Activated naive CD8-positive, alpha-beta T cell treated with anti-CD3 and anti-CD28 coated beads, Interleukin-2, amount 50 U/mL, for 16 hours (primary cell): ENCODE measurements at places on chromosomes 1 and 21.

DNA sequence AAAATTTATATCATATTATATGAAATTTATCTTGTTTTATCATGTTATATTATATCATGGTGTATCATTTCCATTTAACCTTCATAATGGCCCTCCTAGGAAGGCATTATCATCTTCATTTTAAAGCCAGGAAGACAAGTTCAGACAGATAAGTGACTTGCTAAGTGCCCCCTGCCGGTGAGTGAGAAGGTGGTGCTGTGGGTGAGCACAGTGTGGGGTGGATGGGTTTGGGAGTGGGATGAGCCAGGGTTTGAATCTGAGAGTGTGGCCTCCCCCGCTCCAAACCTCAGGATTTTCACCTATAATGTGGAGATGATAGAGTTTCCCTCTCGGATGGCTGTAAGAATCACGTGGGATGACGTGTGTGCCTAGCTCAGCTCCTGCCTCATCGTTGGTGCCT, 108.7 kb upstream of the IGSF21 start:
- DNase-seq = no peak

DNA sequence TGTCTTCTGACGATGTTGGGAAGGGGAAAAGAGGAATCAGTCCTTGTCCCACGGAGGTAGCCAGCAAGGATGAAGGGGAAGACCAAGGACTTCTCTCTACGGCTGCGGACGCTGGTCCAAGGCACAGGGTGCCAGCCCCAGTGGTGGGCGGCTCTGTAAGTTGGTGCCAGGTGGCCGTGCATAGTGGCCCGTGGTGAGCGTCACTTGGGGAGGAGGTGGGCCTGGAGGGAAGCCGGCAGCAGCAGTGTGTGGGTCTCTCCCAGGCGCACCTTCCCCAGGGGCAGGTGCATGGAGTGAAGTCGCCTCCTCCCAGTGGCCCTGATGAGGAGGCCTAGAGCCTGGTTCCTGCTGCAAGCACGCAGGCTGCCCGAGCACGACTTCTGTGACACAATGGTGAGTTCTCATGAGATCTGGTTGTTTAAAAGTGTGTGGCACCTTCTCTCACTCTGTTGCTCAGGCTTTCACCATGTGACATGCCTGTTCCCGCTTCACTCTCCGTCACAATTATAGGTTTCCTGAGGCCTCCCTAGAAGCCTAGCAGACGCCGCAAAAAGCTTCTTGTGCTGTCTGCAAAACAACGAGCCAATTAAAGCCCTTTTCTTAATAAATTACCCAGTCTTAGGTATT, 43.6 kb upstream of the TIAM1 start:
- DNase-seq = no peak

- no peak for DNase-seq
Measured at GRCh38 chr1:101907264-101907663, 89.5 kb downstream of the OLFM3 start.

- DNase-seq = no peak
Measured at GRCh38 chr1:97632075-97632474, 288.8 kb downstream of the DPYD start.

DNA sequence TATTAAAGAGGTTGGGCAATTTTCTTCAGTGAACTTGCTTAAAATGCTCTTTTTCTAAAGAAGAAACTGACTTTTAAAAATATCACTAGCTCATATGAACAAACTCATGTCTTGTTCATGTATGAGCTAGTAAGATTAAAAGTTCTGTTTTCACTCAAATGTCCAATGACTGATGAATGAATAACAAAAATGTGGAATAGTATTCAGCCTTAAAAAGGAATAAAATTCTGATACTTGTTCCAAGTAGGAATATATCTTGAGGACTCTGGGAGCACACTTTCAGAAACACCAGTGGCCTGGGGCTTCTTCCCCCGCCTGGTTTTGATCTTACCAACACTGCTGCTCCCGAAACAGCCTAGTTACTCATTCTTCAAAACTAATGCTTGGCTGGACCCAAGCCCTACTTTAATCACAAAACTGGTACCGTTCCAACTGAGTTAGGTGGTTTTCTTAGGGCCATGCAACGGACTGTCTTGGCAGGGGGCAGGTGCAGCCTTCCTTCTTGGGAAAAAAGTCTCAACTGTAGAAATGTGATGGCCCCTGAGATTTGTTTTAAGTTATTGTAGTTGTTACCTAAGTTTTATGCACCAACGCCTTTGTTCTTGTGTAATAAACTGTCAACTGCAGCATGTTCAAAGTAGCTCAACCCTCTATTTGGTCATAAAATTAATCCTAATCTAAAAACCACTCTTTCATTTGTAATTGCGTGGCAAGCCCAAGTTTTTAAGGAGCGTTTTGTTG, 116.0 kb downstream of the ETS2 start:
- DNase-seq = no peak

DNA sequence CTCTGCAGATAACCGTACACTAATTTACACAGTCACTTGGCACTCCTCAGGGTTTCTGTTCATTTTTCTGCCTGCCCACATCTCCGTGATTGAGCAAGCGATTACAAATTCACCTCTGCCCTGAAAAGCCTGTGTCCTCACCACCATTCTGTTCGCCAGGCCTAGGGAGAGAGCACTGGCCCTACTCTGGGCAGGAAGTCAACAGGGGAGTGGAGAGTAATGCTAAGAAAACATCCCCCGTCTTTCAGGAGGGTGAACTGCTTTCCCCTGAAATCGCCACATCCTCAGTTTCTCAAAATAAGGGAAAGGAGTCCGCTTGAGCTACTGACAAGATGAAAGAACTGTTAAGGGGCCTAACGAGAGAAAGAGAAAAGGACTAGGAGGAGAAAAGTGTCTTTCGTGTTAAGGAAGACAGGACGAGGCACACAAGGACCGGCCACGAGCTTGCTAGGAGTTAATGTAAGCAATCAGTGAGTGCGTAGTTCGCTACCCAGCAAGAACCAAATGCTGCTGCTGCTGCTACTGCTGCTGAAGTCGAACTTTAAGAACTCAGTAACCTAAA, 632 bp downstream of the PEX19 start:
- no peak for DNase-seq

GRCh38 chr1:12486401-12487005, 131.5 kb downstream of the DHRS3 start:
- DNase-seq = no peak

- no peak for DNase-seq
Measured at GRCh38 chr1:172390301-172390682, 30.2 kb upstream of the C1orf105 start.

DNA sequence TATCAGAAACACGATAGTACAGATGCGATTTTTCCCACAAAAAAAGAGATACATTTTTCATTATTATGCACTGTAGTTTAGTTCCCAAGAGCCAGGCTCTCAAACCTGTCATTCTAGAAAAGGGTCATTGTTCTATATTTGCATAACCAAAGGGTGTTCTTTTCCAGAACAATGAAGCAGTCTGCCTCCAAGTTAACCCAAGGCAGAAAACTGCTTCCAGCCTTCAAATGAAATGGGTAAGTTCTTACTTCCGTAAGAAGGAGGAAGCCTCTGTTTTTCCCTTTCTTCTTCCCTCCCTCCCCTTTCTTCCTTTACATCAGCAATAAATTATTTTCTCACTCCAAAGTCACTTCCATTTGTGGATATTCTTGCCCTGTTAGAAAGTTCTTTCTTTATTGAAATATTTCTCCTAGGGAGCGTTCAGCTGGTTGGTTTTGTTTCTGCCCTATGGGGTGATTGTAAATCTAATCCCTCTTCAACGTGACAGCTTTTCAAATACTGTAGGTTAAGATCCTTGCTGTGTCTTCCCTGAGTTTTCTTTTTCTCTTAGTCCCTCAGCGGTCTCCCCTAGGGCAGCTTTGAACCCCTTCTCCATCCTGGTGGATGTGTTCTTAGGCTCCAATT, 77.3 kb upstream of the PTGFRN start:
- DNase-seq = no peak

- DNase-seq = no peak
Measured at GRCh38 chr21:43983860-43984420, 28.2 kb upstream of the TRAPPC10 start.

GRCh38 chr1:240663169-240663879, 51.4 kb upstream of the GREM2 start:
- DNase-seq = no peak

- no peak for DNase-seq
Measured at GRCh38 chr1:23960291-23961020, 828 bp downstream of the PNRC2 start.

DNA sequence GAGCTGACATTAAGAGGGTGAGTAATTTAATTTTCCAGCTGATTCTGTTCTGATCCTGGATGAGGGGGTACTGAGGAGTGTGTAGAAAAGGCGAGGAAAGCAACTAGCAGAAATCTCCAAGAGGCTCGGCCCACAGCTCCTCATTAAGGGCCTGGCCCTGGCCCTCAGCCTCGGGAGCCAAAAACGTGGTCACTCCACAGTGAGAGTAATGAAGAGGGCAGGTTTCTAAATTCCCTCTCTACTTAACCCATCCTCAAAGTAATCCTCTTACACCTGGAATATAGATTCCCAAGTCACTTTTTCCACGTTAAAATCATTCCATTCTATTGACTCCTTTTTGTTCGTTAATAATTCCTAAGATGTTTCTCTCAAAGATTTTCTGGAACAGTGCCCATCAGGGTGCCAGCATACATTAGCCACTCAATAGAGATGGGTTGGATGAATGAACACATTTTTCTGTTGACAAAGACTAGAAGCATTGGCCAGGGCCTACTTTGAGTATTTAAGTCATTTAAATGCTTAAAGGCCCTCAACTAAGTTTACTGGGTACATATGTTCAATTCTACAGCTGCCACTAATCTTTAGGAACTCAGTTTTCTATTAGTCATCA, 1.1 kb upstream of the COL11A1 start:
- no peak for DNase-seq

- DNase-seq = no peak
Measured at GRCh38 chr21:42550817-42551216, 37.2 kb downstream of the SLC37A1 start.

DNA sequence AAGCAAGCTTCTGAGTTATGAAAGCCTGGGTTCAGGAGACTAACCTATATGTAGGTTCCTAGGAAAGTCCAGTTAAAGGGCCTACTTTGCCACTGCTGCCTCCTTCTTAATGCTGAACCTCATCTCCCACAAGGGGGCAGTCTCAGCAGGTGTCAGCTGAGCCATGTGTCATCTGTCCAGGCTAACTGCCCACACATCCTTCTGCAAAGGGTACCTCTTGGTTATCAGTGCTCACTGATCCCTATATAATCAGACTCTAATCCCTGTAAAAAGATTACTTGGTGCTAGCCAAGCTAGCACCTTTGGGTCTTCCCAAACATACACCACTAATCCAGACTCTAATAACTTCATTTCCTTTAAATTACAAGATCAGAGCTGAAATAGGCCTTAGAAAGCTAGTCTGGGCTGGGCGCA, 9.0 kb downstream of the PRDX1 start:
- DNase-seq = no peak

- DNase-seq = no peak
Measured at GRCh38 chr1:246579818-246580217, 13.6 kb downstream of the CNST start.

DNA sequence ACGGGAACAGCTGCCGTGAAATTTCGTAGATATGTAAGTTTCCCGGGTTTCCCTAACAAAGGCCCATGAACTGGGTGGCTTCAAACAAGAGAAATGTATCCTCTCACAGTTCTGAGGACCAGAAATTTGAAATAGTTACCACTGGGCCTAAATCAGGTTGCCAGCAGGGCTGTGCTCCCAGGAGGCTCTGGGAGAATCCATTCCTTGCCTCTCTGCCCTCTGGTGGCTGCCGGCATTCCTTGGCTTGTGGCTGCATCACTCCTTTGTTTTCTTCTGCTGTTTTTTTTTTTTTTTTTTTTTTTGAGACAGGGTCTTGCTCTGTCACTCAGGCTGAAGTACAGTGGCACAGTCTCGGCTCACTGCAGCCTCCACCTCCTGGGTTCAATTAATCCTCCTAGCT, 23.7 kb downstream of the UMODL1 start:
- no peak for DNase-seq

- peak; percentile 91 for DNase-seq
Measured at GRCh38 chr1:179882253-179883039, at the start of gene TOR1AIP1. Gene TOR1AIP1 (plus strand): TSS chr1:179882285. CDS start chr1:179882503, 218 bp downstream.

DNA sequence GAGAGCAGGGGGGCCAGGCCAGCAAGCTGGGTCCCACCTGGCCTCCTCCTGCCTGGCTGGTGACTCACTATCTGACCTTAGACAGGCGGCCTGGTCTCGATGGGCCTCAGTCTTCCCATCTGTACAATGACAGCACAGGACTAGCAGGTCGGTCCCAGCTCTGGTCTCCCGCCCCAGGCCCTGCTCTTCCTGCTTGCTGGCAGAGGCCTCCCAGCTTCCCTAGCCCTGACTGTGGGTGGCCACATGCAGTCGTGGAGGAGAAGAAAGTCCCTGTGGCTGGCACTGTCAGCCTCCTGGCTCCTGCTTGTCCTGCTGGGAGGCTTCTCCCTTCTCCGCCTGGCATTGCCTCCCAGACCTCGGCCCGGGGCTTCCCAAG, 817 bp downstream of the EXTL1 start:
- DNase-seq = no peak

DNA sequence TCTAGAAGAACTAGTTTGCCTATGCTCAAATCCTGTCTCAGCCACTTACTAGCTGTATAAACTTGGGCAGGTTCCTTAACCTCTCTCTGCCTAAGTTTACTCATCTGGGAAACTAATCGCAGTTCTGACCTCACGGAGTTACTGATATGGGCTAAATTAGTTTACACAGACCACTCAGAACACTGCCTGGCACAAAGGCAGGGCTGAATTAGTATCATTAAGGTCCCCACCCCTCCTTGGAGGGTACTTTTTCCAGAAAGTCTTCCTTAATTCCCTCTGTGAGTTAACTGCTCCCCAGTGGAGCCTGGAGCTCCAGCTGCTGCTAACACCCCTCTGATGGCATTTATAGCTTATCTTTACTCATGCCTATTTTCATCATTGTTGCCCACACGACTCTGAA, 40.3 kb downstream of the SSBP3 start:
- no peak for DNase-seq

- no peak for DNase-seq
Measured at GRCh38 chr1:47689894-47690293, 252.1 kb downstream of the FOXD2 start.

DNA sequence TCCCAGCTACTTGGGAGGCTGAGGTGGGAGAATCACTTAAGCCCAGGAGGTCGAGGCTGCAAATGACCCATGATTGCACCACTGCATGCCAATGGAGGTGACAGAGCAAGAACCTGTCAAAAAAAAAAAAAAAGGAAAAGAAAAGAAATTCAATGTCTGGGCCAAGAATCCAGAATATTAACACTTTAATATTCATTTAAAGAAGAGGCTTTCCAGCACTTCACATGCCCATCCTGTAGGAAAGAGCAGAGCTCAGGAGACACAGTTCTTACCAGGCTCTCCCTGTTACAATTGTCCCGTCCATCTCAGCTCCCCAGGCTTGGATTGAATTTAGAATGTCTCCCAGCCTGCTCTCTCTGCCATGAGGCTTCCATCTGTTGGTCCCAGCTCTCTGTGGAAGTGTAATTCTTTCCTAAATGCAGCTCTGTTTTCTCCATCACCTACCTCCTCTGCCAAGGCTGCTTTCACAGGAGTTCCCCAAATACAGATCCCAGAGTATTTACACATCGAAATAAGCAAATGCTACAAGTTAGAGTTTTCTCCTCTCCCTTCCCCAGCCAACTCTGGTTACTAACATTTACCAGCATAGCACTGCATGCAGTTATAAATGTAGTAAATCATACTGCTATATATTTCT, 116.6 kb upstream of the CDC42BPA start:
- no peak for DNase-seq
